ENCODE measurements at places on chromosomes 16 and 17. TPM values are rescaled to one million over a fixed set of nuclear protein-coding genes. Genes with fewer than 3 reads are reported as not detected.

The CD300E gene
- not detected for total RNA-seq

The CES2 gene
- total RNA-seq, result 10.3 TPM

The KIF2B gene
- not detected for total RNA-seq

The WNT9B gene
- 0.06 TPM for total RNA-seq

The HEXIM1 gene
- total RNA-seq, result 7.2 TPM

The AOC2 gene
- total RNA-seq, result 0.89 TPM

The SDR42E2 gene
- not detected for total RNA-seq

The CTRB2 gene
- not detected for total RNA-seq

The ATXN1L gene
- total RNA-seq, result 13.0 TPM

The OTOP2 gene
- total RNA-seq, result not detected

The PHF23 gene
- 54.8 TPM for total RNA-seq

The C1QL1 gene
- 1.2 TPM for total RNA-seq

The MYO1D gene
- 24.4 TPM for total RNA-seq

The KRT9 gene
- not detected for total RNA-seq

The TXNL4B gene
- 29.4 TPM for total RNA-seq

The RFNG gene
- 18.8 TPM for total RNA-seq

The SPNS2 gene
- not detected for total RNA-seq

The CDH15 gene
- not detected for total RNA-seq

The PRKCB gene
- total RNA-seq, result 3.6 TPM

The C16orf95 gene
- 7.3 TPM for total RNA-seq

The PRPSAP2 gene
- total RNA-seq, result 72.5 TPM

The CHMP6 gene
- 17.7 TPM for total RNA-seq

The TRPV2 gene
- 2.3 TPM for total RNA-seq

The CCDC200 gene
- total RNA-seq, result not detected

The CEP112 gene
- 2.8 TPM for total RNA-seq

The PRR15L gene
- total RNA-seq, result not detected

The TM4SF5 gene
- total RNA-seq, result not detected

The CCL8 gene
- total RNA-seq, result not detected

The PER1 gene
- 0.74 TPM for total RNA-seq

Measured in Daoy (cell line).